Activated CD4-positive, alpha-beta T cell treated with anti-CD3 and anti-CD28 coated beads for 48 hours (primary cell): ENCODE measurements at places on chromosomes 2 and 18.

DNA sequence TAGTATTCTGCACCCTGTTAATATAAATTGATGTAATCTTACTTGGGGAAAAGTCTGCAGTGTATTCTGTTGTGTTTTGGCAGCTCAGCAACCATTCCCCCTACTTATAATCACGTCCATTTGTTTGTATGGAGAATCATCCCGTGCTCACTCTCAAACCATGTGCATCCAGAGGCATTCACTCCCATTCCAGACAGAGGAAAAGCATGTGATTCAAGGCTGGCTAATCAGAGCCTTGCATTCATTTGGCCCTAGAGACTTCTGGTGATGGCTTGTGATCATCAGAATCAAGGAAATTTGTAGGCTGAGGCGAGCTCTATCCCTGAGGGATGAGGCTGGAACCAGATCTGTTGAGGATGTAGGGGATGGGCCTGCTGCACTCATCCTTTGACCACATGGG is 5.1 kb upstream of the WIPF1 start:
- DNase-seq, result no peak

GRCh38 chr2:82837588-82838304 is 1621.3 kb downstream of the SUCLG1 start:
- DNase-seq, result no peak

GRCh38 chr2:39160982-39161381 is 40.1 kb upstream of the SOS1 start:
- DNase-seq, result no peak

DNA sequence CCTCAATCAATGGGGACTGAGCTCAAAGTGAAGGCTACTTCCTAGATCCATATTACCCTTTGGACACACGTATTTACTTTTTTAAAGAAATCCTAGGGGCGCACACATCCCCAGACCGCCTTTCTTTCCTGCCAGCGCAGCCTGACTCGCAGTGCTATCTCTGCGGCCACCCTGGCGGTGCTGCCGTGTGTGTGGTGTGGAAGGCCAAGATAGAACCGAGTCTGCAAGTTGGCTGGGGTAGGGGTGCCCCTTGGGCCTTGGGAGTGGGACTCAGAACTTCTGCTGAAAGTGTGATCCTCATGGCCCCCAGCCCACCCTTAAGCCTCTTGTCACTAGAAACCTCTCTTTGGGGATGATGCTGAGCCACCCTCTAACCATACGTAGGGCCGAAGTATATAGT is 143.7 kb downstream of the KLHL29 start:
- no peak for DNase-seq

- peak; percentile 64 for DNase-seq
These were observed 3.3 kb upstream of the SPRED2 start for GRCh38 chr2:65435625-65436168.

- no peak for DNase-seq
These were observed 31.9 kb upstream of the EFR3B start for GRCh38 chr2:25009954-25010353.

GRCh38 chr2:217297096-217297495 is 437.2 kb upstream of the TNP1 start:
- no peak for DNase-seq

- DNase-seq, result no peak
These were observed 707 bp downstream of the KRCC1 start for GRCh38 chr2:88054782-88055370.

- no peak for DNase-seq
These were observed 13.1 kb upstream of the EPG5 start for GRCh38 chr18:45980229-45980628.

- DNase-seq, result no peak
These were observed 111.4 kb downstream of the METTL4 start for GRCh38 chr18:2459886-2460285.

DNA sequence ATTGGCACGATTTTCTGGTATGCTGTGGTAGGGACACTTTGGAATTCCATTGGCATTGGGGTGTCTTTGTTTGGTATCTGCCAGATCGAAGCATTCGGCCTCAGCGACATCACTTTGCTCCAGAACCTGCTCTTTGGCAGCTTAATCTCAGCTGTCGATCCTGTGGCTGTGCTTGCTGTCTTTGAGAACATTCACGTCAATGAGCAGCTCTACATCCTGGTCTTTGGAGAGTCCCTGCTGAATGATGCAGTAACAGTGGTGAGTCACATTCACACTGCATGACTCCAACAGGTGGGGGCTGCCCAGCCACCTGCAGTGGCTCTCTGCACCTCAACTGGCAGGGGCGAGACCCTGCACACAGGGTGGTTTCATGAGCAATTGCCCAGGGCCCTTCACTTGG is 38.4 kb downstream of the SLC9A2 start:
- DNase-seq, result peak; percentile 58

GRCh38 chr2:23418461-23418911 is 33.5 kb downstream of the KLHL29 start:
- DNase-seq, result no peak

DNA sequence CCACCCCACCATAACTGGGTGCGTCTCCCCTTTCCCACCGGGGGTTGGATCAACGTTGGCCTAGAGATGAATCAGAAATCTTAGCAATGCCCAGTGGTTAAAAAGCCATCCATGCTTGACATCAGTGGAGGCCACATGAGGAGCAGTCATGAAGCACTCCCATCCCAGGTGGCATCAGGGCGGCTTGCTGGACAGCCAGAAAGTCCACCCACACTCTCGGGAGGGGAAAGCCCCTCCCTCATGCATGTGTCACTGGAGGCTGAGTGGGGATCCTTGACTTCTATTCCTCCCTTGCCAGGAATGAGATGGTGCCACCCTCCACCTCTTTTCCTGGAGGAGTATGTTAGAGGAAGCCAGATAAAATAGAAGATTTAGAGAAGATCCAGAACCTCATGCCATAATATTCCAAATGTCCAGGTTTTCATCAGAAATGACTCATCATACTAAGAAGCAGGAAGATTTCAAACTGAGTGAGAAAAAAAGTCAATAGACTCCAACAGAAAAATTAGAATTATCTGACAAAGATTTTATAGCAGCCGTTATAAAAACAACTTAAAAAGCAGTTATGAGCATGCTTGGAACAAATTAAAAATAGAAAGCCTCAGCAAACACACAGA is 507.1 kb upstream of the ID2 start:
- no peak for DNase-seq

DNA sequence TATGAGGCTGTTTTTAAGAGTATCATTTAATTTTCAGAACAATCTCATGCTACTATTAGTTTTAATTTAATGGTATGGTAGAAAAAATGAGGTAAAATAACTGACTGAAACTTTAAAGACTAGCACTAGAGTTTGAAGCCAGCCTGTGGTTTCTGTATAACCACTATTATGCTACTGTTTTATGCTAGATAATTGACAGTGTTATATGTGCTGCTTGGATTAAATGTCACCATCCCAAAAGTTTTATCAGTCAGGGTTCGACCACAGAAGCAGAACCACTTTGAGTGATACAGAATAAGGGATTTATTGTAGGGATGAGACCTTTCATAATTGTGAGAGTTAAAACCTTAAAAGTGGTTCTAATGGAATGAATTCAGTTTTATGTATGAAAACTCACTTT is 271.6 kb downstream of the PTGR3 start:
- DNase-seq, result no peak

DNA sequence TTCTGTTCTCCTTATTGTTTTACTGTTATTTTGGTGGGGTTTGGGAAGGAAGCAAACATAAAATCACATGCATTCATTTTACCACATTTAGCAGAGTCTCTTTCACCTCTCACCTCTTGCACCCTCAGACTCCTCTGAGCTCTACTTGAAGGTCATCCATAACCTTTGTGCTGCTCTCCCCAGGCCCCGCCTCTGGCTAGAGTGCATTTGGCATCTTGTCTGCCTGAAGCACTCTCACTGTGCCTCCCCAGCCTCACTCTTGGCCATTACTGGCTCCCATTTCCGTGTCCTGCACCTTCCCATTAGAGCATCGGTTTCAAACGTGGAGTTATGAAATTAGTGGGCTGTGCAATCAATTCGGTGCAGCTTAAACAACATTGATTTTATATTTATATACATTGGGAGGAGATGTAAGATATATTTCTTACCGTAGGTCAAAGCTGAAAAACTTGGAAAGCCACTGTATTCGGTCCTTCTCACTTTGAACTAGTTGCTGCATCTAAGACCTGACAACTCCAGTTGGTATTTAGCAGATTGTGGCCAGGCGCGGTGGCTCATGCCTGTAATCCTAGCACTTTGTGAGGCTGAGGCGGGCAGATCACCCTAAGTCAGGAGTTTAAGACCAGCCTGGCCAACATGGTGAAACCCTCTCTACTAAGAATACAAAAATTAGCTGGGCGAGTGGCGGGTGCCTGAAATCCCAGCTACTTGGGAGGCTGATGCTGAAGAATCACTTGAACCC is 6.9 kb upstream of the ZFAND2B start:
- no peak for DNase-seq

- DNase-seq, result no peak
These were observed 239.8 kb downstream of the SEPTIN10 start for GRCh38 chr2:109373791-109374547.

DNA sequence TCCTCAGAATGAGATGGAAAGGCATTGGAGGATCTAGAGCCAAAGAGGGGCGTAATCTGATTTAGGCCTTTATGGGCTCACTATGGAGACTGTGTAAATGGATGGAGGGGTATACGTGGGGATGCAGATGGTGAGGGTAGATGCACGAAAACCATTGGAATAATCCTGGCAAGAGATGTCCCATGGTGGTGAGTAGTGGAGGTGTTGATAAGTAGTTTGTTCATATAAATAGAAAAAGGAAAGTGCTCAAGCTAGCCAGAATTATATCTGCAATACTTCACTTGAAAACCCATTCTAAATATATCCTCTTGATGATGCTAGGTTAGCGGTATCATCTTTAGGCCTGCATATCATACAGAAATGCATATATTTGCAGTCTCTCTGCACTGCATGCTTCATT is 459.7 kb downstream of the CDH2 start:
- DNase-seq, result no peak

- no peak for DNase-seq
These were observed 39.5 kb downstream of the AOX1 start for GRCh38 chr2:200625282-200625681.

DNA sequence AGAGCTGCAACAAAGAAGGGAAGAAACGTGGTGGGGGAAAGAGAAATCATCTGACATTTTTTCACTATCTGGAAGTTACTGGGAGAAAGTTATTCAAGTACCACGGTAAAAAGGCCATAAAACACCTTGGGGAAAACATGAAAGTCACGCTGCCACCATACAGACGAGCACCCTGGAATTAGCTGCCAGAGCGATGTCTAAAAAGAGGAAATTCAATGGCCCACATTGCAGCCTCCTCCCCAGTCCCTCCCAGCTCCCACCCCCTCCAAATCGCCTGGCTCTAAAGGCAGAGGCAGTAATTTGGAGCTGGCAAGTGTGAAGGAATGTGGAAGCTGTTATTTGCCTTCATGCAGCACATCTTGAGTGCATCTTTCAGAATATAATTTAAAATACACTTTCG is 192.0 kb downstream of the ALK start:
- no peak for DNase-seq

DNA sequence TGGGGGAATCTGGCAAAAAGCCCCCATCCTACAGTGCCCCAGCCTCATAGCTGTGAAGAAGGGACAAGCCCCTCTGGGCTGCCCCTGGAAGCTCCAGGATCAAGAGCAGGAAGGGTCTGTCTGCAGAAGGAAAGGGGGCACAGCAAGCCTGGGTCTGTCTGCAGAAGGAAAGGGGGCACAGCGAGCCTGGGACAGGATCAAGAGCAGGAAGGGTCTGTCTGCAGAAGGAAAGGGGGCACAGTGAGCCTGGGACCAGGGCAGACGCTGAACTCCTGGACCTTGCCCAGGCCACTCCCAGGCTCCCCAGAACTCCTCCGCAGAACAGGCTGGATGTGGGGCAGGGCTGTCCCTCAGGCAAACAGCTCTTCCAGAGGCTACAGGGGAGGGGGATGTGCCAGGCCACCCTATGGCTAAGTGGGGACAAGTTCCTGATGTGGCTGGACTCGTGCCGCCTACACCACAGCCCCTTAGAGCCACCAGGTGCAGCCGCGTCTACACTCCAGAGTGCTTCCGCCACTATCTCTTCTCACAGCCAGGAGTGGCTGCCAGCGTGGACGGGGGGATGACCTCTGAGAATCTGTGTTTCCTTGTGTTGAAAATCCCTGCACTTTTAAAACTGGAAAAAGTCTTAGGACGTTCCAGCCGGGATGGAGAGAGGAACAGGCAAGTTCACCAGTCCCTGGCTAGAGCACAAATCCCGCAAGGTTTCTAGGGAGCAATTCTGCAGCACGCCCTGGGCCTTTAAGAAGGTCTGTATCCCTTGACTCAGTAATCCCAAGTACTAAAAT is 20.8 kb downstream of the KIF1A start:
- DNase-seq, result no peak

GRCh38 chr2:69977906-69978482 is 16.6 kb upstream of the ASPRV1 start:
- no peak for DNase-seq

DNA sequence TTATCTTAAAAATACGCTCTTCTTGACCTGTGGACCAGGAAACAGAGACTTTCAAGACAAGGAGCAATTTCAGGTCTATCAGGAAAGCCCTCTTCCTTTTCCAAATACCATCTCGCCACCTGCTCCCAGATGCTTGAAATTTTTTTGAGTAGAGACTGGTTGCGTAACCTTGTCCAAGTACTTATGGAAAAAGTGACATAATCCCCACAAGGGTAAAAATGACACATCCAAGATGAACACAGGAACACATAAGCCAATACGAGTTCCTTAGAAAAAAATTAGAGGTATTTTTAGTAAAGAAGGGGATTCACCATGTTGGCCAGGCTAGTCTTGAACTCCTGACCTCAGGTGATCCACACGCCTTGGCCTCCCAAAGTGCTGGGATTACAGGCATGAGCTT is 1.8 kb downstream of the SERPINB13 start:
- no peak for DNase-seq

GRCh38 chr18:63155169-63155852 is 164.3 kb downstream of the BCL2 start:
- peak; percentile 87 for DNase-seq
